Stimulated activated CD8-positive, alpha-beta memory T cell treated with anti-CD3 and anti-CD28 coated beads, Interleukin-12 subunit alpha, Interleukin-12 subunit beta, amount 100 ng/mL, for 4 hours (primary cell): ENCODE measurements at places on chromosomes 3 and 15.

DNA sequence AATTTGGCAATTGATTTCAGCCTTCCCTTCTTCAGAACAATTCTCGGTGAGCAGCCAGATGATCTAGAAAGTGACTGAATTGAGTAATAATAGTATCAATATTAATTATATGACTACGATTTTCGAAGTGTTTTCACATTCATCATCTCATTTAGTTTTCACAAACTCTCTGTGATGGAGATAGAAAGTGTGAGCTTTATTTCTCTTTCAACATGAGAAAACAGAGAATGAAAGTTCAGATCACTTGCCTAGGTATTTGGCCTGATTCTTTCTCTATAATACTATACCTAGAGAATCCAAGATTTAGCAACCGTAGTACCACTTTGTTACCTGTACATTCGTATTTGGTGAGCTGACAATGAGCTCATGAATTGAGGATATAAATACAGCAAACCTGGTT, 739.2 kb upstream of the NR2F2 start:
- DNase-seq, result no peak

GRCh38 chr3:32954506-32954905, 3.1 kb downstream of the CCR4 start:
- no peak for DNase-seq

- DNase-seq, result no peak
These were observed 38.4 kb upstream of the GOLGA8J start for GRCh38 chr15:30044377-30044776.

GRCh38 chr3:102790747-102791325, 356.0 kb downstream of the ZPLD1 start:
- DNase-seq, result no peak

DNA sequence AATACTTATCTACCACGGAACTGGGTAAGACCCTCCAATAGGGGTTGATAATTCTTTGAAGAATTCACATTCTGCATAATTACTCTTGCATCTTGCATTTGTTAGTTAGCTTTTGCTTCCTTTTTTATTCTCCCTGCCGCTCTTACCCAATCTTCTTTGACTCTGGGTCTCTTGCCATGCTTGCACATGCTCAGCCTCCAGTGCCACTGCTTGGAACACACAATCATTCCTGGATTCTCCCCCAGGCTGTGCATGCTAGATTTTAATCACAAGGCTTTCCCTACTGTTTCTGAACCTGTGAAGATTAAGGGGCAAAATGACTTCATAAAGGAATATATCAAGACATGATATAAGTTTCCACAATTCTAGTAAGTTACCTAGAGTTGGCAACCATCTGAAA, 133.1 kb downstream of the IL1RAP start:
- no peak for DNase-seq

- DNase-seq, result no peak
These were observed 159.8 kb upstream of the MITF start for GRCh38 chr3:69579306-69580041.

GRCh38 chr15:82710208-82710555, 507 bp upstream of the AP3B2 start:
- DNase-seq, result no peak

- no peak for DNase-seq
These were observed 100.2 kb downstream of the DTWD1 start for GRCh38 chr15:49721091-49721490.

GRCh38 chr3:102182162-102182561, 252.7 kb upstream of the ZPLD1 start:
- no peak for DNase-seq

- DNase-seq, result no peak
These were observed 62.2 kb upstream of the CTSH start for GRCh38 chr15:79007066-79007465.

DNA sequence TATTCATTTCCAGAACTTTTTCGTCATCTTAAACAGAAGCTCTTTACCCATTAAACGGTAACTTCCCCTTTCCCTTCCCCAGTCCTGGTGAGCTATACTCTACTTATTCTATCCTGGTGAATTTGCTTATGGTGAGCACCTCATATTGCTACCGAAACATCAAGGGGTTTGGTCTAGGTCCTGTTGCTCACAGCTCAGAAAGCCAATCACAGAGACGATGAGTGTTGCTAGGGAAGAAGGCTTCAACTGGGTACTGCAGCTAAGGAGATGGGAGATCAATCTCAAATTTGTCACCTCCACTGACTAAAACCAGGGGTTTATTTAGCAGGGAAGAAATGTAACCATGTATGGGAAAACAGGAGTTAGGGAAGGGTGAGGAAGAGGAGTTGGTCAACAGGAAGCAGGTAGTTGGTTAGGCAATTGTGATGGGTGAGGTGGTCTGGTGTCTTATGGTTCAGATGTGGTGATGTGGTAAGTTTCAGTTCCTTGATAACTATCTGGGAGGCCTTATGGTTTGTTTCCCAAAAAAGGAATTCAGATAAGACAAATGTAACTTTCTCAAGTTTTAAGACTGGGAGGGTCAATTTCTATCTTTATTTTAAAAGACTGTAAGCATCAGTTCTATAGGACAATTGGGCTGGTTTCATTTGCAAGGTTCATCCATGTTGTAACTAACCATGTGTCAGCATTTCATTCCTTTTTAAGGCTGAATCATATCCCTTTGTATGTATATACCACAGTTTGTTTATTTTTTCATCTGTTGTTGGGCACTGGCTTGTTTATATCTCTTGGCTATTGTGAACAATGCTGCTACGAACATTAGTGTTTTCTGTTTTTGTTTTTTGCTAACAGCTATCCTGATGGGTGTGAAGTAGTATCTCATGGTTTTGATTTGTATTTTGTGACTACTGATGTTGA, 24.3 kb downstream of the ARHGAP11B start:
- DNase-seq, result no peak

- DNase-seq, result no peak
These were observed 56.7 kb downstream of the UQCC5 start for GRCh38 chr3:52593103-52593502.

- DNase-seq, result no peak
These were observed 340.9 kb upstream of the TPRG1 start for GRCh38 chr3:188830893-188831292.

DNA sequence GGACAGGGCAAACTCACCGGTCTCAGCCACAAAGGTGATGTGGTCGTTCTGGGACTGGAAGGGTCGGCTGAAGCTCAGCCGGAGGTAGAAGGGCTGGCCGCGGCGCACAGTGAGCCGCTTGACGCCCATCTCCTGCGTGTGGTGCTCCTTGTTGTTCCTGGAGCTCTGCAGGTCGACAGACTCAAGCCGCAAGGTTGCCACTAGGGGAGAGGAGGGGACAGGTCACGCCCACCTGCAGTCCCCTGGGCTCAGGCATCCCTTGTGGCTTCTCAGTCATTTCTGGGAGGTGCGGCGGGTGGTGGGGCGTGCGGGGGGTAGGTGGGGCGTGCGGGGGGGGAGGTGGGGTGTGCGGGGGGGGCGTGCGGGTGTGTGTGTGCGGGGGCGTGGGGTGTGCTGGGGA, 26.7 kb upstream of the TGM5 start:
- DNase-seq, result no peak

GRCh38 chr3:43871627-43872245, 181.0 kb downstream of the ABHD5 start:
- DNase-seq, result no peak

DNA sequence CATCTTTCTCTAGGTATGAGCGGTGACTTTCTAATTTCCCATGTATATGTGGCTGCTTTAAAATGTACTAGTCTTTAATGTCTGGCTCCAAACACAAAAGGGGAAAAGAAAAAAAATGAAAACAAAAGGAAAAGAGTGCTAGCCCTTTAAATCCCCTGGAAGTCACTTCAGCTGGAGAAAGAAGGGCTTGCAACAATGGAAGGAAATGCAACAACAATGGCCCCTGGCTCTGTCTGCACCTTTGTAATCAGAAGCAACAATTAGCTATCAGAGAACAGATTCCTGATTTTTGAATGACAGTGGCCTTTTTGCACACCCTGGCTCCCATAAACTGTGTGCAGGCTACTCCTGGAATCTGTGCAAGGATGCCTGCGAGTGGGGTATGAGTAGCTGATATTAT, 591.2 kb downstream of the FHIT start:
- no peak for DNase-seq

DNA sequence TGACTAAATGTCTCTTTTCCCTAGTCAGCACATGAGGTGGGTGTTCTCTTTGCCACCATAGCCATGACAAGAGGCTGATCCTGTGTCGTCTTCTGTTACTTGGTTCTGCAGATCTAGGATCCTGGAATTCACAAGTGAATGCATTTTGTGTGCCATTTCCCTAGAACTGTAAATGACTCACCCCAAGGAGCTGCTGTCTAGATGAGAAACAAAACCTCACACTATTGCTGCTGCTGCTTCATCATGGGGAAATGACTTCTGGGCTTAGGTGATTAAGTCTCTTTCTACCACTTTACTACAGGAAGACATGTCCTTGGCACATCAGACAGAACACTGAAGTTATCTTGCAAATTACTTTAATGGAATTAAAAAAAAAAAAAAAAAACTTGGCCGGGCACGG, 54.9 kb downstream of the SLCO3A1 start:
- DNase-seq, result no peak

GRCh38 chr3:149085828-149086231, 503 bp downstream of the HLTF start:
- no peak for DNase-seq

DNA sequence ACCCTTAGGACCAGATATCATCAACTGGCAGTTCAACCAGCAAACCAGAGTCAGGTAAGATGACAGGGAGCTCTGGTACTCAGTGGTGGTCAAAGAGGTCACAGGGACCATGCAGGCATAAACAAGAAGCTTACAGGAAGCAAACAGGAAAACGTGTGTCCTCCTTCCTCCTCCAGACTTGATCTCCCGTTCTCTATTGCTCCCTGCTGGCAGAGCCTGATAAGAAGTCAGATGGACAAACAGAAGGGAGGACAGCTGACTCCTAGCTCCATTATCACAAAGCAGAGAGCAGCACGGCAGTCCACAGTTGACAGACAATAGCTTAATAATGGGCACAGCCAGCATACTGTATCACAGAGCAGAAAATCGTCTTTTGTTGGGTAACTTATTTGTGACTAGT, 156.5 kb upstream of the SLC2A2 start:
- no peak for DNase-seq

DNA sequence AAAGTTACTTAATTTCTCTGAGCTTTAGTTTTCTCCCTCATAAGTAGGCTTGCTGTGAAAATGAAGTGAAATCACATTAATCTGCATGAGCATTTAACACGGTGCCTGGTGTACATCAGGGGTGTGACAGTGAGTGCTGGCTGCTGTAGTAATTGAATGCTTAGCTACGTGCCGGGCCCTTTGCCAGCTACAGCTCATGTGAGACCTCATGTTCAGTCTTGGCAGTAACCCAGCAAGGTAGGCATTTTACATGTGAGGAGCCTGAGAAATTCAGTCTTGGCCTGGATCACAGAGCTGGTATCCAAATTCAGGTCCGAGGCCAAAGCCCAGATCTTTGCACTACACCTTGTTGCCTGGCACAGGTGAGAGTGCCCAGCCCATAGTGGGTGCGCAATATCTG, 9.1 kb downstream of the GHRL start:
- no peak for DNase-seq

- DNase-seq, result no peak
These were observed 55.7 kb downstream of the PCCB start for GRCh38 chr3:136305879-136306278.

DNA sequence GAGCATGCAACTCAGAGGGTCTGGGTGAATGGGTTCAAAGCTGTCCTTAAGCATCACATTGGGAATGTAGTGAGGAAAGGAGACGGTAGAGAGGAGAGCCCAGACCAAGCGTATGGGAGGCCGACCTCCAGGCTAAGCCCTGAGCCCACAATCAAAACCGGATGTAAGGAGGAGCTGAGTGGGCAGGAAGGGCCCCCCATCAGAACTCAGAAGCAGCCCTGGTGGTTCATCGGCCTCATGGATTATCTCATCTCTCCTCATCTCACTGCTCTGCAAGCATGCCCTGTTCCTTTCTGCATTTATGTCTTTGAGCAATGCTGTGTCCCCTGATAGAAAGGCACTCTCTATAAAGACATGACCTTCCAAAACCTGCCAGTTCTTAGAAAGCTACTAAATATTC, 6.2 kb downstream of the HDC start:
- no peak for DNase-seq

- DNase-seq, result no peak
These were observed 2.9 kb upstream of the FXR1 start for GRCh38 chr3:180909369-180910127.

DNA sequence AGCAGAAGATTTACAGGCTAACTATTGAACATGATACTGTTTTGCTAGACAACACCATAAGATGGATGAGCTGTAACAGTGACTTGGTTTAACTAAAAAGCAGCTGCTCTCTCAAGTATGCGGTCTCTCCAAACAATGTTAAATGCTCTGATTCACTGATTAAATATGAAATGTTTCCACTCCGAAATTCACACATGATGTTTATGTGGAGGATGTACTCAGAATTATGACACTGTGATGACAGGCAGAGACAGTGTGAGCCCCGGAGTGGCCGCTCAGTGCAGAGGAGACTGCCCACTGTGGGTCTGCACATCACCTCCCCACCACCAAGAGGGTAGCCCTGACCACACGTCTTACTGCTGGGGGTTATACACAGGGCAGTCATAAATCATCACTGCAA, 83.9 kb upstream of the MEX3B start:
- no peak for DNase-seq

- no peak for DNase-seq
These were observed 130.5 kb downstream of the LRRC3B start for GRCh38 chr3:26753095-26753494.

- no peak for DNase-seq
These were observed 27.7 kb upstream of the DCP1A start for GRCh38 chr3:53375019-53375418.
